ENCODE measurements at places on chromosomes 7 and 10. TPM values are rescaled to one million over a fixed set of nuclear protein-coding genes. Genes with fewer than 3 reads are reported as not detected.

GRCh38 chr7:150998341-150998740, 7.5 kb downstream of the NOS3 start:
- DNase-seq, result no peak

DNA sequence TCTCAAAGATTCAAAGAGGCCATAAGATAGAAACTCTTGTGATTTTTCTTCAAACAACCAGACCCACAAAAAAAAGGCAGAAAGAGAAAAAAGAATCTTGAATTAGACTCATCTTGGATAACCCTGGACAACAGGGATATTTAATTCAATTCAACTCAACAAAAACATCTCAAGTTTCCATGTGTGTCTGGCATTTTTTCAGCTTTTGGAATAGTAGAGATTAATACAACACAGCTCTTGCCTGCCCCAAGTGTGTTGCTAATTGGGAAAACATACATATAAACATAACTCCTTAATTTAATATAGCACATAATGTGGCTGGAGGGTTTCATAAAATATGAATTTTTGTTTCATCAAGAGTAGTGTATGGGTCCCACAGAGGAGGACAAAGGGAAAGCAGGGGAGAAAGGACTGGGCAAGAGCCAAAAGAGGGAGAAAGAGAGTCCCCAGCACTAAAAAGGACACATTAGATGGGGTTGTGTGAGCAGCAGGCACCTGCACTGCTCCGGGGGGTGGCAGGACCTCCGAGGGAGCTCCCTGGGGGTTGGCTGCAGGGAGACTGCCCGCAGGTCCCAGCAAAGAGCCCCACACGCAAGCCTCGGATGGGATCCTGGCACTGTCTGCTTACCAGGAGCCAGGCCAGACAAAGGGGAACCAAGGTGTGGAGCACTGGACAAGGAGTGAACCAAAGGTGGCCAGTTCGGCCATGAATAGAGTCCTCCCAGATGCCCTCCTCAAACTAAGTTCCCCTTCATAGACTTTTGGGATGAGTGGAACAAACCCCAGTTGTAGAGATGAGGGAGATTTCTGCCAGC, 65.6 kb upstream of the TMEM72 start:
- no peak for DNase-seq

- peak; percentile 26 for DNase-seq
Observed at GRCh38 chr10:43250615-43251418, 16.0 kb downstream of the RASGEF1A start.

The NACAD gene
- 137 TPM for total RNA-seq

The TMEM196 gene
- total RNA-seq, result 11.3 TPM

GRCh38 chr10:129755158-129755591, 208.9 kb downstream of the EBF3 start:
- peak; percentile 28 for DNase-seq

GRCh38 chr7:68752485-68753178, 845.6 kb upstream of the AUTS2 start:
- no peak for DNase-seq

Data from dorsolateral prefrontal cortex (tissue), 122 donors.